ENCODE measurements at places on chromosomes 4 and X. TPM values are rescaled to one million over a fixed set of nuclear protein-coding genes. Genes with fewer than 3 reads are reported as not detected.
A peak's percentile ranks its signal among the peaks of the same experiment; 100 is the strongest.

Gene KIT
- not detected for total RNA-seq

Gene ZFP42
- not detected for total RNA-seq

Gene CDX4
- total RNA-seq = not detected

Gene REELD1
- total RNA-seq = not detected

Gene TBC1D8B
- 4.7 TPM for total RNA-seq

Gene GUF1
- total RNA-seq = 51.7 TPM

Gene HDX
- total RNA-seq = 6.4 TPM

Gene RHOXF1
- total RNA-seq = not detected

Gene PRR32
- not detected for total RNA-seq

Gene ATP8A1
- total RNA-seq = 0.19 TPM

Gene TECRL
- not detected for total RNA-seq

Gene BMPR1B
- 17.2 TPM for total RNA-seq

Gene PPP1R2C
- not detected for total RNA-seq

GRCh38 chr4:1777822-1778641 lies 15.1 kb upstream of the FGFR3 start:
- no peak overlapping the region for H3K4me3 ChIP-seq
- H3K36me3 ChIP-seq = no peaks in the 10 kb centered on the region
- peaks cover 6% of the 10 kb centered on the region for H3K4me1 ChIP-seq
- DNase-seq = peak; percentile 62

GRCh38 chr4:112647785-112648184 lies 10.8 kb downstream of the LARP7 start:
- H3K27me3 ChIP-seq = no peaks in the 10 kb centered on the region
- H3K36me3 ChIP-seq = peaks cover 68% of the 10 kb centered on the region
- no peak for DNase-seq
- H3K4me3 ChIP-seq = no peak overlapping the region
- H3K4me1 ChIP-seq = no peaks in the 10 kb centered on the region
- no peak overlapping the region for H3K27ac ChIP-seq

- peaks cover 41% of the 10 kb centered on the region for H3K27me3 ChIP-seq
- H3K4me3 ChIP-seq = peak overlapping the region; percentile 75
- H3K36me3 ChIP-seq = no peaks in the 10 kb centered on the region
- peak overlapping the region; percentile 90 for H3K27ac ChIP-seq
Measured at GRCh38 chrX:155026420-155026726, 271 bp upstream of the FUNDC2 start.

- no peak overlapping the region for H3K27ac ChIP-seq
- DNase-seq = no peak
- no peak overlapping the region for H3K4me3 ChIP-seq
Measured at GRCh38 chr4:8550691-8551090, 29.5 kb upstream of the GPR78 start.

DNA sequence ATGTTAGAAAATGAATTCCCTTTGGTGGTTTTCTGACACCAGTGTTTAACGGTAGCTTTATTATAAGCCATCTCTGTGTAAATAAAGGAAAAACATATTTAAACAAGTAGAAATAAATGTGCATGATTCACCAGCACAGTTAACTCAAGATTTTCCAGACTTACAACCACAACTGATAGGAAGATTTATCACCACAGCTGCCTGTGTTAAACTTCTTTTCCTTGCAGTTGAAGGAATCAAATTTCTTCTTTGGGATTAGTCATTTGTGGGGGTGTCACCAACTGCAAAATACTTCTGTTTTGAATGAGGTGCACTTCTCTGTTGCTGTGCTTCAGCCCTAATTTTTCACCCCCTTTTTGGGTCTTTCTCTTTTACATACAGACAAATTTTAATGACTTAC lies 128.1 kb upstream of the STK26 start:
- no peaks in the 10 kb centered on the region for H3K36me3 ChIP-seq
- no peaks in the 10 kb centered on the region for H3K4me1 ChIP-seq
- H3K27me3 ChIP-seq = peaks cover 60% of the 10 kb centered on the region
- peak; percentile 11 for DNase-seq

DNA sequence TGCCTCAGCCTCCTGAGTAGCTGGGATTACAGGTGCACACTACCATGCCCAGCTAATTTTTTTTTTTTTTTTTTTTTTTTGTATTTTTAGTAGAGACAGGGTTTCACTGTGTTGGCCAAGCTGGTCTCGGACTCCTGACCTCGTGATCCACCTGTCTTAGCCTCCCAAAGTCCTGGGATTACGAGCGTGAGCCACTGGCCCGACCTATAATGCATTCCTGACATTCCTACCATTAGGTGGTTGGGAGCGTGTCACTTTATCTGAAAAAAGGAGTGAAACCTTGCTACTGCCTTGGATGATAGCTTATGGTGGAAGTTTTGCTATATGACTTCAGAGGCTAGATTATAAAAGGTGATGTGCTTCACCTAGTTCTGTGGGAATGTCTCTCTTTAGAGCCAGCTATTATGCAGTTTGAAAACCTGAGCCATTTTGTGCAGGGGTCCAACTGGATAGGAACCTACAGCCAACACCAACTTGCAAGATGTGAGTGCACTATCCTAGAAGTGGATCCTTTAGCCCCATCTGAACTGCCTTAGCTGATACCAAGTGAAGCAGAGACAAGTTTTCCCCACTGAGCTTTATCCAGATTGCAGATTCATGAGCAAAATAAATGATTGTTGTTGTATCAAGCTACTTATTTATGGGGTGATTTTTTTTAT lies 29.8 kb upstream of the EMCN start:
- no peak overlapping the region for H3K4me3 ChIP-seq
- no peaks in the 10 kb centered on the region for H3K4me1 ChIP-seq
- no peaks in the 10 kb centered on the region for H3K36me3 ChIP-seq
- no peaks in the 10 kb centered on the region for H3K27me3 ChIP-seq
- H3K27ac ChIP-seq = no peak overlapping the region

DNA sequence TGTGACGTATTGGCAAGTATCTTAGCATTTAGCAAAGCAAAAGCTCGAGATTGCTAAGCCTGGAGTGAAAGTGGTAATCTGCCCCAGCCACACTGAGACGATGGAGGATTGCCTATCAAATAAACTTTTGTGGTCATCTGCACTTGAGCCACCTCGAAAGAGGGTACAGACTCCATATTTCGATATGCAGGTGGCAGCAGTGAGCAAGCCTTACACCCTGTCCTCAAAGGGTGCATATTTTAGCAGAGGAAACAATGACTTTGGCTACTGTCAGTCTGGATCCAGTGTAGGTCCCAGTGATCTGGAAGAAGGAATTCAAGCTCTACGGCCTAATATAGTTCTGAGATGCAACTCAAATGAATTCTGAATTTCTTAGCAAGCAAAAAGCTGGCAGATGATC lies 153.9 kb downstream of the ATG4A start:
- peaks cover 3% of the 10 kb centered on the region for H3K36me3 ChIP-seq
- no peak overlapping the region for H3K4me3 ChIP-seq
- H3K27ac ChIP-seq = no peak overlapping the region
- H3K4me1 ChIP-seq = no peaks in the 10 kb centered on the region
- H3K27me3 ChIP-seq = peaks cover 62% of the 10 kb centered on the region

- no peaks in the 10 kb centered on the region for H3K4me1 ChIP-seq
- no peak overlapping the region for H3K27ac ChIP-seq
Measured at GRCh38 chr4:18314731-18315130, 293.2 kb upstream of the LCORL start.

DNA sequence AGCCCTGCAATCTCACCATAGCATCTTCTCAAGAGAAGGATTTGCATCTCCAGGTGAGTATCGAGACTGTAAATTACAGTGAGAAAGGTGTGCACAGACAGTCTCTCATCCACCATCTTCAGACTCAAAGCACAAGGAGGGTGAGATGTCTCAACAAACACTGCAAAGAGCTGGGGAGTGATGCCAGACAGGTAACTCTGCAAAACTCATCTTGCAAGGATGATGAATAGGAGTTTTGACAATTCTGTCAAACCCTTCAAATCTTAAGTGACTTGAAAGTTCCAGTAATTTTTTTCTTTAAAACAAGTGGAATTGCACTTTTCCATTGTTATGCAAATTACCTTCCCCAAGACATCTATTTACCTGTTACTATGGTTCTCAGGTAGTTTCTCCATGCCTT lies 277.2 kb upstream of the VCX3A start:
- H3K4me1 ChIP-seq = no peaks in the 10 kb centered on the region
- H3K4me3 ChIP-seq = no peak overlapping the region
- H3K27ac ChIP-seq = no peak overlapping the region
- no peak for DNase-seq
- no peaks in the 10 kb centered on the region for H3K36me3 ChIP-seq

DNA sequence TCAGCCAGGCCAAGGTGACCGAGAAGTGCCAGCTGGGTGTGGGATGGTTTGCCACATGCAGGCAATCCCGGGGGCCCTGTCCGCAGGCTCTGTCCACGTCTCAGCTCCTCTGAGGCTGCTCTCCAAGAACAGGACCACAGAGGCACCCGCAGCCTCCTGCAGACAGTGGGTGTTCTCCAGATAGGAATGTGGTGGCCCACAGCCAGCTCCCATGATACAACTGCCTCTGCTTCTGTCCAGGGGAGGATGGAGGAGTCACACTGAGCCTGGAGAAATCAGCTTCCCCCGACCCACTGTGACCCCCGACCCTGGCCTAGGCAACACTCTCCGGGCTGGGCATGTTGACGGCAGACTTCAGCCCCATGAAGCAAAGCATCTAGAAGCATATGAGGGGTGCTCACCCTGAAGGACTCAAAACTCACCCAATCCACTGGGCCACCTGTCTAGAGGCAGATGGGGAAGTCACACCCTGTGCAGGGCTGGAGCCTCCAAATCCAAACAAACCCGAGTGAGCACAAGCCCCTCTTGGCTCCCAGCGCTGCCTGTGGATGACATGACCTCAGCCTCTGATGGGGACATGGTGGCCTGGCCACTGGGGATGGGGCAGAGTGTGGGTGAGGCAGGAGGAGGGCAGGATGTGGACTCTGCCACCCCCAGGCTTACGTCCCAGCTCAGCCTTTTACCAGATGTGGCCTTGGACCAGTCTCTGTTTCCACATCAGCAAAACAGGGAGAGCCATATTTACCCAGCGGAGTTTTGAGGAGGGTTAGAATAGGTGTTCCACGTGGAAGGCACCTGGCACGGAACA lies 102.3 kb downstream of the PSAPL1 start:
- H3K27me3 ChIP-seq = no peaks in the 10 kb centered on the region
- peak; percentile 43 for DNase-seq
- H3K4me3 ChIP-seq = no peak overlapping the region
- no peak overlapping the region for H3K27ac ChIP-seq
- no peaks in the 10 kb centered on the region for H3K36me3 ChIP-seq
- H3K4me1 ChIP-seq = peaks cover 13% of the 10 kb centered on the region

DNA sequence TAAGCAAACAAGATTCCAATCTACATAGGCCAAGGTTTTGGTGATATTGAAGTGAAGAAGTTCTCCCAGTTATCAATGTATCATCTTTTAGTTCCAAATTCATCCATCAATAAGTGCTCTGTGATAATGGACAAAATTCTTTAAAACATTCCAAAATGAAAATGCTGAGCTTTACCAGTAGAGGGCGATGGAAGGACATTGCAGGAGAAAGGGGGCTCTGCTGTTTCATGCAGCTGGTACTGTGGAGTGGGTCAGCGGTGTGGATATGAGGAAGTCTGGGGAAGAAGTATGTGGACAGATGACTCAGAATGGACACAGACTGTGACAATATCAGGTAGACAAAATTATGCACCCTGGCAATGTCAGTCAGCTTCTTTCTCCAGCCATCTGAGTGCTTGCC lies 46.6 kb upstream of the HS6ST2 start:
- no peaks in the 10 kb centered on the region for H3K36me3 ChIP-seq
- H3K27me3 ChIP-seq = peaks cover 53% of the 10 kb centered on the region
- H3K4me1 ChIP-seq = no peaks in the 10 kb centered on the region
- peak; percentile 30 for DNase-seq
- no peak overlapping the region for H3K27ac ChIP-seq

DNA sequence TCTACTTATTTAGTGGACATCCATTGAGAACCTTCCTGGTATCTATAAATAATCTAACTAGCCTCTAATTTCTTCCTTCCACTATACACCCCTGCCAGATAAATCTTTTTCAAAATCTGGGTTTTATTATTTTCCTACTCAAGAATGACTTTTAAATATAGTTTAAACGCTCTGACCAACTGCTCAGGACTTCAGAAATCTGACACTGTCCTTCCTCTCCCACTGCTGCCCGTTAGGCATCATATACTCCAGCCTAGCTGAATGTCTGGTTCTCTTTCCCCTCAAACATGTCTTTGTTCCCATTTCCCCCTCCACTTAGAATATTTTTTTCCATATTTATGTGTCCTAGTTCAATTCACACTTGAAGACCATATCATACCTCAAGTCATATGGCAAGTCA lies 35.2 kb upstream of the CBLL2 start:
- peaks cover 78% of the 10 kb centered on the region for H3K27me3 ChIP-seq
- no peak overlapping the region for H3K4me3 ChIP-seq
- H3K27ac ChIP-seq = no peak overlapping the region
- no peaks in the 10 kb centered on the region for H3K36me3 ChIP-seq
- DNase-seq = no peak
- H3K4me1 ChIP-seq = no peaks in the 10 kb centered on the region

DNA sequence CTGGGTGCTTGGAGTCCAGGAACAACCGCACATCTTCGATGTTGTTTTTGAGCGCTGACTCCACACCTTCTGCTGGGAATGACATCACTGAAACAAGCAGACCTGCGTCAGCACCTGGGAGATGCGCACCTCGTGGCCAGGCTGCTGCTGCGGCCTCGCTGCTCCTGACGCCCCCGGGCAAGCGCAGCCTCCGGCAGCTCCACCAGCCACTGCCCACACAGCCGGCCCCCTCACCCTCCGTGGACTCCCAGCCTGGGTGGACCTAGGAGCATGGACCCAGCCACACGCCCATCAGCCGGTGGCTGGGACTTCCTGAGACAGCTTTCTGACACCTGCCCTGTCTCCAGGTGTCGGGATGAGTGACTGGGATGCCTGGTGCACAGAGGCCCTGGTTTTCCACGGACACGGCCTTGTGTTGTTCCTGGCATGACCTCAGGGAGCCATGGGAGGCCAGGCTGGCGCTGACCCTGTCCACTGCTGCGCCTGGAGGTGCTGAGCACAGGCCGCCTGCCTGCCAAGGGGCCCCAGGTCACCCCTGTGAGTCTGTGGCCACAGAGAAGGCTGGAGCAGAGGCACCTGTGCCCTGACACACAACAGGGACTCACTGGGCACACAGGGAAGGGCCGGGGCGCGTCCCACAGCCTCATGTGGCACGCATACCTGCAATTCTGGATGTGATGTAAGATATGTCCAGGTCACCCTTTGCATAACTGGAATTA lies 48.6 kb downstream of the GAK start:
- no peak overlapping the region for H3K27ac ChIP-seq
- no peak overlapping the region for H3K4me3 ChIP-seq
- no peaks in the 10 kb centered on the region for H3K27me3 ChIP-seq
- H3K36me3 ChIP-seq = peaks cover 37% of the 10 kb centered on the region

- no peak overlapping the region for H3K4me3 ChIP-seq
- no peaks in the 10 kb centered on the region for H3K4me1 ChIP-seq
- H3K36me3 ChIP-seq = no peaks in the 10 kb centered on the region
- no peak overlapping the region for H3K27ac ChIP-seq
- no peaks in the 10 kb centered on the region for H3K27me3 ChIP-seq
Measured at GRCh38 chr4:37219990-37220389, 24.6 kb upstream of the NWD2 start.

GRCh38 chr4:171279131-171279530 lies 534.1 kb upstream of the GALNTL6 start:
- H3K27ac ChIP-seq = no peak overlapping the region
- no peak overlapping the region for H3K4me3 ChIP-seq
- no peak for DNase-seq

All from MCF 10A (cell line).